ENCODE measurements at places on chromosomes 7 and 10. TPM values are rescaled to one million over a fixed set of nuclear protein-coding genes. Genes with fewer than 3 reads are reported as not detected.

The GPR146 gene
- total RNA-seq: 2.5 TPM

The THAP5 gene
- 41.3 TPM for total RNA-seq

The SLC18A3 gene
- not detected for total RNA-seq

The NEUROD6 gene
- total RNA-seq: not detected

The POLL gene
- 14.9 TPM for total RNA-seq

The SFTPD gene
- total RNA-seq: 0.32 TPM

The SFRP4 gene
- 59.5 TPM for total RNA-seq

The INSYN2A gene
- 0.13 TPM for total RNA-seq

The SVOPL gene
- not detected for total RNA-seq

The HOXA6 gene
- 8.8 TPM for total RNA-seq

The TLL2 gene
- total RNA-seq: under 0.01 TPM

The DYNC1I1 gene
- 3.5 TPM for total RNA-seq

The ZNF467 gene
- under 0.01 TPM for total RNA-seq

The HOXA5 gene
- total RNA-seq: 8.1 TPM

The MYO1G gene
- under 0.01 TPM for total RNA-seq

The ADCY1 gene
- total RNA-seq: 0.43 TPM

The ALDH18A1 gene
- total RNA-seq: 115 TPM

The HERPUD2 gene
- 27.8 TPM for total RNA-seq

The ACTL6B gene
- total RNA-seq: not detected

The C10orf67 gene
- total RNA-seq: not detected

The CALD1 gene
- 294 TPM for total RNA-seq

The SFMBT2 gene
- 2.9 TPM for total RNA-seq

The CH25H gene
- 4.8 TPM for total RNA-seq

The LHPP gene
- total RNA-seq: 18.9 TPM

The CADPS2 gene
- 27.3 TPM for total RNA-seq

The ODAD2 gene
- total RNA-seq: 1.3 TPM

The SMO gene
- total RNA-seq: 22.2 TPM

The CCDC172 gene
- not detected for total RNA-seq

The DNAJC2 gene
- total RNA-seq: 26.3 TPM

The NEUROG3 gene
- not detected for total RNA-seq

The HOXA7 gene
- total RNA-seq: 5.0 TPM

Data from articular chondrocyte of knee joint (primary cell).